SK-N-SH treated with all-trans-retinoic acid at 6 μM for 48 hours (cell line): ENCODE measurements at places on chromosomes 12 and 14.

GRCh38 chr14:53220914-53221313 is 67.8 kb upstream of the DDHD1 start:
- no peak for ATAC-seq

DNA sequence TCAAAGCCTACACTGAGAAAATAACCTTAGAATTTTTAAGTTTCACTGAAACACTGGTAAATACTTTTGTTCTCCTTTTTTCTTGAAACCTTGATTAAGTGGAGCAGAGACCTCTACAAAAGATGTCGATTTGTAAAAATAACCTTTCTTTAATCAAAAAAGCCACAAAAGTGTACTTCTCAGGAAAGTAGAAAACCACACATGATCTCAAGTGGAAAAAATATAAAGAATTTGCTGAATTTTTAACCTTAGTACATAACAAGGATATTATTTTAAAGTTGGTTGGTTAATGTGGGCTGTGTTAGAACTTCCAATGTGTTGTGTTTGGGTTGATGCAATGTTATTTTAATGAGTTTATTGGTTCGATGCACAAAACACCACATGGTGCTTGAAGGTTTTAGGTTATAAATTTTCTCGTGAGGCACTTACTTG is 8.6 kb downstream of the LGR5 start:
- ATAC-seq: no peak

DNA sequence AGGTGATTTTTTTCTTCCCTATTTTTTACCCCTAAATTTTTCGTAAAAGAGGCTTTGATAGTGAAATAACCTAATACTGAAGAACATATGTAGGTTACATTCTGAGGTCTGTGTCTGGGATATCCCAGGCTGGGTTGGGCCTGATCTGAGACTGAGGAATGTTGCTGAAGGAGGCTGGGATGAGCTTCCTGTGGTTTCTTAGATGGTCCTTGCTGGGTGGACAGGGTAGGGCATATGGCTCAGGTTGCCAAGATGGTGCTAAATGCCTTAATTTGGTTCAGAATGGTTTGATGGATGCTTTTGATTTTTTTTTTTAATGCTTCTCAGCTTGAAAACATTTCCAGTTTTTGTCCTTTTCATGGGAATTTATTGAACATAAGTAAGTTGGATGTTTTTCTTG is 124.6 kb upstream of the PMCH start:
- no peak for ATAC-seq

- no peak for ATAC-seq
Measured at GRCh38 chr14:80754696-80755095, 186.8 kb downstream of the CEP128 start.

GRCh38 chr12:68352067-68352466 is 19.9 kb upstream of the MDM1 start:
- ATAC-seq: no peak

DNA sequence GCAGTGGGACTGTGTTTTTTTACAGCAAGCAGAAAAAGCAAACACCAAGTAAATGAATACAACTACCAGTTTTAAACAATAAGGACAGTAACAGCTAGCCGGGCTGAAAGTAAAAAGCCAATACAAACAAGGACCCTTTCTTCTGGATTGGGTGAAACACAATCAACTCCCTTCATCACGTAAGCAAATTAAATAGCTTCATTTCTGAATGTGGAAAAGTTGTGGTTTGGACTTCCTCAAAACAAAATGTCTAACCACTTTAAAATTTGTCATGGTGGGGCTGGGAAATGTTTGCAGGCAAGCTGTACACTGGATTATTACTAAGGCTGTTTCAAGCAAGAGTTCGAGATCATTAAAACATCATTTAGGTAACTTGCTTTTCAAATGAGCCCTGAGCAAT is 47.4 kb downstream of the TCHP start:
- no peak for ATAC-seq

DNA sequence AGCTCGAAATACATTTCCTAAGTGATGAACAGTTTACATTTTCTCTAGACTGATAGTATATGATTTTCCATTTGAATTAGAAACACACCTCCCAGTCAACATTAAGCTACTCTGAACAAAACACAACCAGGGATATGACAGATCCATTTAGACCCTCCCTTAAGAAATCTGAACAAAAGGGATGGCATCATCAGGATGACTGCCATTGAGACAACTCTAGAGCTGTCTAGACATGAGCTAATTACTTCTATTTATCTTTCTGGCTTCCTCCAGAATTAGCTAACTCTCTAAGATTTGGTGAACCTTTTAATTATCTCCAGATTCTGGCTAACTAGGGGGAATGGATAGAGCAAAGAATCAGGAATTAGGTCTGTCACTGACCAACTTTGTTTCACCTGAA is 92.9 kb upstream of the IGF1 start:
- no peak for ATAC-seq

DNA sequence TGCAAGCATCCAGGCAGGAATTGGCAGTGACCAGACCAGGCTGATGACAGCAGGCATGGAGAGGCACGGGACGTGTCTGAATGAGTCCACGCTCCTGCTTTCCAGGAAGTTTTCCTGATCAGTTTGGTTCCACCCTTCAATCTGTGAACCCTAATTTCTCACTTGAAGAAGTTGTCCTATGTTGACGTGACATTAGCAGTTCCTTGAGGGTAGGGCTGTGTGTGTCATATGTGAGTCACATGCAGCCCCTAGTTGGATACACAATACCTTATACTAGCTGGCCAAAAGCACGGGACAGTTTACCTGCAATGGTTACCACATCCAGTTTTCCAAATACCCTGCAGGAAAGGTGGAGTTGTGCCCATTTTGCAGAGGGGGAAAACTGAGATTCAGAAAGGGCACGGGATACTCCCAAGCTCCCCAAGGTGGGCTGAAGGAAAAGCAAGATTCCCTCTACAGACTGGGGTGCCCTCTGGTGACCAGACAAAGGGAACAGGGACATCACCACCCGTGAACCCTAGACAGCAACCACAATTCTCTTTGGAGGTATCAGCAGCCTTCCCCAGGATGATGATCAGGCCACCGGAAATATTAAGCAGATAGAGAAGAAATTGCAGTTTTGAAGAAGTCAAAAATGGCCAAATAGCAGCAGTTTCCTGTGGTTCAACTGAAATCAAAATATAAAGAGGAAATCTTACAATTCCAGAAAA is 194.5 kb downstream of the PHETA1 start:
- no peak for ATAC-seq

DNA sequence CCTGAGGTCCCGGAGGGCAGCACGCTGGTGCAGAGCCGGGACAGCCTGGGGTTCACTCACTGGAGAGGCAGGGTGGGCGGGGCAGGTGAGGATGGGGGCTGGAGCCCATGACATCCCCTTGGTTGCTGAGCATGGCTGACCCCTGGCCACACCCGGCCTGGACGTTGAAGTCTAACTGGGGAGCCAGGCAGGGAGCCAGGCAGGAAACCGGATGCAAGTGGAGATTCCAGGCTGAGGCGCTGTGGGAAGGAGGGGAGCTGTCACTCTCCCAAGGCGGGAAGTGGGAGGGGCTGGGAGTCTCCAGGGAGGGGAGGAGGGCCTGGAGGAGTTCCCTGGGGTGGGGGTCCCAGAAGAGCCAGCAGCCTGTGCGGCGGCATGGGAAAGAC is 7.7 kb upstream of the INF2 start:
- ATAC-seq: peak; percentile 77

DNA sequence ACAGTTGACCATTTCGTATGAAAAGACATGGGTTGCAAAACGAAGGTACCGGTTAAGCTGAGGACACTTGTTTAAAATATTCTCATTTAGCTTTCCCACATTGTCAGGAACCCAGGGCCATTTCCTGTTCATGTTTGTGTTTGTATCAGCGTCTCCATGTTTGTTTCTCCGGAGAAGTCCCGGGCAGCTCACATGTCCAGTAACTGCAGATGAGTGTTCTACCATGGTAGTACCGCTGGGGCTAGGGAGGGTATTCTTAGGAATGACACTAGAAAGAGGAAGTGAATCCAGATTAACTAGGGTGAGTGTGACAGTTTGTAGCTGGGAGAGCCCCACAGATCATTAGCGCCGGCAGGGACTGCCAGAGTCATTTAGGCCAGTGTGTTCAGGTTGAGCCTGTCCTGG is 50.0 kb upstream of the EVL start:
- ATAC-seq: no peak

DNA sequence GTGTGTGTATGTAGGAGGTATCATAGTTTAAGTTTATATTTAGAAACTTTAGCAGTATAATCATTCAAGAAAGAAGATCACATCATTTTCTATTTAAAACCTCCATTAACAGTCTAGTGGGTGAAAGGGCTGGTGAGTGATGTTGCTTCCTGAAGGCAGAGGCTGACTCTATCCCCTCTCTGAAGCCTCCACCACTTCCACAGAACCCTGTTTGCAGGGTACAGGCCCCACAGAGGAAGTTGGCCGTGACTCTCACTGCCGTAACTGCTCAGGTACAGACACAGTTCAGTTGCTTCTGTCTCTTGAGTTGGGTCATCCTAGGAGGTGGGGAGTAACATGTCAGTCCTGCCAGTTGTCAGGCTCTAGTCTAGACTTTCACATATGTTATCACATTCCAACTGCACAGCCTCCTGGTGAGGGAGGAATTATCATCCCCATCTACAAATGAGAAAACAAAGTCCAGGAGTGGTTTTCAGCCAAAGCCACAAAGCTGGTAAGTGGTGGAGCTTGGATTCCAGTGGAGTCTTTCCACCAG is 31.5 kb downstream of the CFL2 start:
- peak; percentile 43 for ATAC-seq
